ENCODE measurements at places on chromosomes 2 and 18.

DNA sequence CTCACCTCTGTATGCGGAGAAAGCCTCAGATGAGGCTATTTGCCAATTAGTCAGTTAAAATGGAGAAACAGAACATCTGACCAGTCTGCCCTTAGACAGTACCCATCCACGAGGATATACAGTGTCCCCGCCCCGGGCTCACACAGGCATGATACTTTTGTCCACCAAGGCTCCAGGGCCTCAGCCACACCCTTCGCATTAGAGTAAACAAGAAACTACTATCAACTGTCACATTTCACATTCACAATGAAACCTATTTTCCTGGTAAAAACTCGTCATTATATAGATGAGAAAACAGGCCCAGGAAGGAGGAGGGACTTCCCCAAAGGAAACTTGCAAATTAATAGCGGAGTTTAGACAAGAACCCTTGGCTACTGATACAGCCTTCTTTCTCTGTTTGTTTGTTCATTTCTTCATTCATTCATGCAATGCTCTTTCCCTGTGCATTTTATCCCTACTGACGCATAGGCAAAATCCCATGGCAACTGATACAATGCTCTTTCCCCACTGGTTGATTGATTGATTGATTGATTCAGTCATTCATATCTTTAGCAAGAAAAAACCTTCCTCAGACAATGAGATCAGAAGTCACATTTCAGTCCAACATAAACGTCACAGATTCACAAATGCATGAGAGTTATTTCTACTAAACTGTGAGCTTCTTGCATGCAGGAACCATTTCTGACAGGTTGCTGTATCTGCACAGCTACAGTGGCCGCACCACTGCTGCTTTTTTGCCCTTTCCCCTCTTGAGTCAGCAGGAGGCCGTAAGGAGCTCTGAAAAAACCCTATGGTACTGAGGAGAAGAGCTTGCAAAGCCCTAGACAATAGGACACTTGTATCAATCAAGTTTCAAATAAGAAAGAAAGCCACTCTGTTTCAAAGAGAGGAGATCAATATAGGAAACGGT is 777.1 kb downstream of the RNF144A start:
- no peak for DNase-seq

- no peak for DNase-seq
Measured at GRCh38 chr2:207164006-207164831, 1.5 kb downstream of the KLF7 start.

DNA sequence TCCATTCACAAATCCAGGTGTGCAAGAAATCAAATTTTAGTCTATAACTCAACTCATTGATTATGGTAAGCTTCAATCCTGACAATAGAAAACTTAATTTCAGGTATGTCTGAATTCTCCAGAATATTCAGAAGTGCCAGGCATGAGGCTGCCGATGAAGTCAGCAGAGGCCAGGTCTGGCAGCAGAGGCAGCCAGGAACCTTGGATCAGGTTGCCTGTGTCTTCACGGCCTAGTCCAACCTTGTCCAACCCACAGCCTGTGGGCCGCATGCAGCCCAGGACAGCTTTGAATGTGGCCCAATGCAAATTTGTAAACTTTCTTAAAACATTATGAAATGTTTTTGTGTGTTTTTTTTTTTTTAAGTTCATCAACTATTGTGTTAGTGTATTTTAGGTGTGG is 46.9 kb upstream of the ASPRV1 start:
- no peak for DNase-seq

- no peak for DNase-seq
Measured at GRCh38 chr18:49127471-49128190, 176.9 kb upstream of the SMAD7 start.

GRCh38 chr2:138187221-138187620 is 222.9 kb downstream of the HNMT start:
- no peak for DNase-seq

DNA sequence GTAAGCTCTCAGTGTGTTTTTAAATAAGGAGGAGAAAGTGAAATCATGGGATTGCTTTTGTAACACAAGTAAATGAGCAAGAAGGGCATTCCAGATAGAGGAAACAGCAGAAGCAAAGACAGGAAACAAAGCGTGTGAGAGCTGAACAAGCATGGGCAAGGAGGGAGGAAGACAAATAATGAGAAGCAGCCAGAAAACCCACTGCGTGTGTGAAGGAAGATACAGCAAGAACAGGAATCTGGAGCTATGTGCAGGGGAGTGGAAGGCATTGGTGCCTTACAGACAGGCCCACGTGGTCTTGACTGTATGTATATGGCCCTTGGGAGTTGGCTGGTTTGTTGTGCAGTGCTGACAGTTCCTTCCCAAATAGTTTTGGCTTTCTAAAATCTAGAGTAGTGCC is 88.6 kb downstream of the AAK1 start:
- DNase-seq, result no peak

GRCh38 chr18:9617006-9617542 is 2.7 kb upstream of the PPP4R1 start:
- no peak for DNase-seq

- no peak for DNase-seq
Measured at GRCh38 chr2:138122891-138123290, 158.6 kb downstream of the HNMT start.

DNA sequence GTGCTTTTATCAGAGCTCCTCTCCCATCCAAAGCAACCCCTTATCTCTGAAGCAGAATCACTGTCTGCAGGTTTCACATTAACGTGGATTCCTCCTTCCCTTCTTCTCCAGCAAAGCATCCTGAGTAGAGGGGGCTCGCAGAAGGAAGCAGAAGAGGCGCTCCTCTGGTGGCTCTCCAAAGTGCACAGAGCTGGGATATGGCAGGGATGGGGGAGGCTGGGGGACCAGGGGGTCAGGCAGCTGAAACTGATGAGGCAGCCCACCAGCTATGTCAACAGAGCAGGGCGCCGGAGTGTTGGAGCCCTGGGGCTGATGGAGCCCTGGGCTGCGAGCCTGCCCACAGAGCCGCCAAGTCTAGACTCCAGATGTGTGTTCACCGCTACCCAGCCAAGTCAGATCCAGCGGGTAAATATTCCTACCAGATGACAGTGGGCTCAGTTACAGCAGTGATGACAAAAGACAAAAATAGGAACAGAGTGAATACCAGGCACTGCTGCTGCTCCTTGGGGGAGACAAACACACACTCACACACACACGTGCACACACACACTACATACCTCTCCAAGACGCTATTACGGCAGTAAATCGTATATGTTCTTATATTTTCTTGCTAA is 678.3 kb upstream of the ID2 start:
- no peak for DNase-seq

GRCh38 chr2:26430826-26431225 is 29.1 kb downstream of the DRC1 start:
- no peak for DNase-seq

GRCh38 chr2:180413336-180413735 is 406.2 kb upstream of the CWC22 start:
- DNase-seq, result no peak

GRCh38 chr2:98459496-98460175 is 15.0 kb downstream of the INPP4A start:
- no peak for DNase-seq

DNA sequence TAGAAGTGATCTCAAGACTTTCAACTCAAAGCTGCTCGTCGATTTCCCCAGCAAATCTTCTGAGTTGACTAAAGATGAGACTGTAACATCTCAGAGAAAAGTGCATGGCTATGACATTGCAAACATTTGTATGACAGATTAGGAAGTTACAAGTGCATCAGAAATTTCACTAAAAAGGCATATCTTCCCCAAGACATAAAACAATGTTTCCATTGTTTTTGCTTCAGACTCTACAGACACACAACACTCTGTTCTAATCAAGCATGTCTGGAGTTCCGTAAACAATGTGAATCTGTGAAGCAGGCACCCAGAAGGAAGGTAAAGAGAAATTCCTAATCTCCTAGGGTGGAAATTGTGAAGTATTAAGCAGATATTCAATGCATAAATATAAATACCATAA is 144.6 kb upstream of the LYPD1 start:
- DNase-seq, result no peak

DNA sequence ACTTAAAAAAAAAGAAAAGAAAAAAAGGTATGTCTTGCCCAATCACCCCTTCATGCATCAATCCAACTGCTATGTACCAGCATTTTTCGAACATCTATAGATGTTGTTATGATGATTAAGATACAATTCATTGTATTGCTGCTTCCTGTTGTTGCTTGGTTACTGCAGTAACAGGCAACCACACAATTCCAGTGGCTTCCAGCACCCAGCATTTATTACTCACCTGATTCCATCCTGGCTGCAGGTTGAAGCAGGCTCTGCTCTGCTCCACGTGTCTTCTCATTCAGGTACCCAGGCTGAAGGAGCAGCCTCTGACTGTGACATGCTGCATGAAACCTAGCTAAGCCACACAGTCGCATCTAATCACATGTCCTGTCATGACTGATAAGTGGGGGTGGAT is 196.9 kb downstream of the INO80D start:
- no peak for DNase-seq

GRCh38 chr2:240512666-240513535 is 44.9 kb downstream of the ANKMY1 start:
- DNase-seq, result no peak

GRCh38 chr2:241850544-241851324 is 8.0 kb downstream of the PDCD1 start:
- no peak for DNase-seq

DNA sequence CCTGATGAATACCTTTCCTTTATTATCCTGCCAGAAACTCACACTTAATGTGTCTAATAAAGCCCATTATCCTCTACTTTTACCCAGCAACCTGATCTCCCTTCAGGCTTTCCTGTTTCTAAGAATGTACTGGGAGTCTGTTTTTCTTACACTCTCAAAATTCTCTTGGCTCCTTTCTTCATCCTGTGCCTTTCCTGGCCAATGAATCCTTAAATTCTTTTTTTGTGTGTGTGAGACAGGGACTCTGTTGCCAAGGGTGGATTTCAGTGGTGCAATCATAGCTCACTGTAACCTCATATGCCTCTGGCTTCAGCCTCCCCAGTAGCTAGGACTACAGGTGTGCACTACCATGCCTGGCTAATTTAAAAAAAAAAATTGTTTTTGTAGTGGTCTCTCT is 72.7 kb downstream of the MAP2 start:
- DNase-seq, result no peak

DNA sequence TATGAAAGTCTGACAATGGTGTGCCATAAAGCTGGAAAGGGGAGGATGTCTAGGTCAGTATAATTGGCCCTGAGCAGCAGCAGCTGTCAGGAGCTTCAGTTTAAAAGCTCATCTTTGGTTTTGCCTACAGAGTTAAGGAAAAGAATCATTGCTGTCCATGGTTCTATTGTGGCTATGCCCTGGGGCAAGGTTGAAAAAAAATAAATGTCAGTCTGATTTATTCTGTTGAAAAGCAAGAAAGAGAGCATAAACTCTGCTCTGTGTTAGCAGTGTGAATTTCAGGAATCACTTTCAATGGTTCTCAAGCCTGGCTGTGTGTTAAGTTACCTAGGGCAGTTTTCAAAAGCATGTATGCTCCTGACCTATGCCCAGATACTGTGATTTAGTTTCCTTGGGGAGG is 446.7 kb downstream of the SETBP1 start:
- no peak for DNase-seq

- no peak for DNase-seq
Measured at GRCh38 chr18:48739266-48740067, 200.6 kb downstream of the CTIF start.

- DNase-seq, result no peak
Measured at GRCh38 chr18:54415086-54415485, 57.4 kb downstream of the C18orf54 start.

GRCh38 chr18:51516478-51517038 is 319.1 kb upstream of the MEX3C start:
- DNase-seq, result no peak

GRCh38 chr2:176111309-176111663 is 4.2 kb downstream of the HOXD11 start:
- DNase-seq, result no peak

GRCh38 chr2:32436150-32436549 is 79.3 kb downstream of the BIRC6 start:
- no peak for DNase-seq

DNA sequence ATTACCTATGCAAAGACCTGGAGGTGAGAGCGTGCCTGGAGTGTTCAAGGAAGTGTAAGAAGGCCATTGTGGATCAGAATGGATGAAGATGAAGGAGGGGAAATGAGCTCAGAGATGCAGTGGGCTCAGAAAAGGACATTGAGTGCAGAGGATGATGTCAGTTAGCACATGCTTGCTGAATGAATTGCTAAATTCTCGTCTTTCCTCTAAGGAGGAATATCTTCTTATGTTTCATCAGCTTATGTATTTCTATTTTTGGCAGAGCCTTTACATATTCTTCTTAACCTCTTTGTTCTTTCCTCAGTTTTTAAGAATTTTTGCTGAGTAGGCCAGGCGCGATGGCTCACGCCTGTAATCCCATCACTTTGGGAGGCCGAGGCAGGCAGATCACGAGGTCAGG is 30.9 kb downstream of the FAM171B start:
- no peak for DNase-seq

DNA sequence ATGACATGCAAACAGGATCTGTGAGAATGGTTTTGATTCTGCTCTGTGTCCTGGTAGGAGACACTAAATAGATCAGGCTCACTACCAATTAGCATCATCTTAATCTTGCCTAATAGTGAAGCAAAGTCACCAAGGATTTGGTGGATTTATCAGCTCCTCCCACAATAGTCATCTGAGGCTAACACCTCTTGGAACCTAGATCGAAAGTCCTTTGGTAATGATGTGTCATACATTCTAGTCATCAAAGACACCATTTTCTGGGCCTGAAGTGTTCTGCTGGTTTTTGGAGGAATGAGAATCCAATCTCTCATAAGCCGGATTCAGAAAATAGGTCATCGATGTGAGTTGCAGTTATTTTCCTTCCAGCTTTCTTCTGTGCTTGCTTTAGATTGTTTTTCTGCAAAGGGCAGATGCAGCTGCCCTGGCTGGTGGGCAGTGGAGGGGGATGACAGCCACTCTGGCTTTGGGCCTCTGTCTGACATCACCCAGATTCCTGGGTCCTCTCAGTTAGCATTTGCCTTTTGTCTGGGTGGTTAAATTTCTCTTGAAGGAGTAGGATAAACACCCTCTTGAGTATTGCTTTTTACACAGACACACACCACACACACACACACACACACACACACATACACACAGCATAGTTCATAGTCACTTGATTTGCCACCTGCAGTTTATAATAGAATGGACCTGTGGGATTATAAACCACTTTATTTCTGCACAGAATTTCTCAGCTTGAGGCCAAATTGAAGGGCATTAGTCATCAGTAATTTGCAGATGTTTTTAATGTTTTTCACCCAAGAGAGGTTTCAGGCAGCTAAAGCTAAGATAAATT is at the start of gene MYO3B:
MYO3B (plus strand) TSS at position 198 of the 832 bp plus-strand sequence; CDS start at position 339, 141 bp downstream.
- no peak for DNase-seq

- no peak for DNase-seq
Measured at GRCh38 chr18:59717291-59717690, 20.1 kb upstream of the CCBE1 start.

GRCh38 chr2:113406114-113406513 is 31.4 kb upstream of the ZNG1B start:
- no peak for DNase-seq

- no peak for DNase-seq
Measured at GRCh38 chr2:79511320-79511951, 1.4 kb upstream of the CTNNA2 start.

DNA sequence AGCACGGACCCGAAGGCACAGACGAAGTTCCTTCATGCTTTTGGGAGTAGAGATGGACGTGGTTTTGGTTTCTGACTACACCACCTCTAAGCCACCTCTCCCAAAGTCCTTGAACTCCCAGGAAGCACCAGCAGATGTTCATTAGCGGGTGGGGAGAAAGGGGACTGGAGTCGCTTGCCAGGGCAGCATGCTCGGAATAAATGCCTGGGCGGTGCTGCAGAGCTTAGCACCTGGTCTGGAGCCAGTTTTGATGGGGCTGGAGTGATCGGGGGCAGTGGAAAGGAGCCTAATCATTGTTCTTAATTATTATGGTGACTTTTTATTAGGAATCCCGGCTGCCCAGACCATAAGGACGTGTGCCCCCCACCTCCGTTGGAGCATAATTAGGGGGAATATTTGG is 220.8 kb downstream of the TFCP2L1 start:
- DNase-seq, result no peak
